ENCODE measurements at places on chromosomes 11 and 22.

GRCh38 chr11:134691985-134692384 lies 279.9 kb upstream of the B3GAT1 start:
- no peak for DNase-seq

DNA sequence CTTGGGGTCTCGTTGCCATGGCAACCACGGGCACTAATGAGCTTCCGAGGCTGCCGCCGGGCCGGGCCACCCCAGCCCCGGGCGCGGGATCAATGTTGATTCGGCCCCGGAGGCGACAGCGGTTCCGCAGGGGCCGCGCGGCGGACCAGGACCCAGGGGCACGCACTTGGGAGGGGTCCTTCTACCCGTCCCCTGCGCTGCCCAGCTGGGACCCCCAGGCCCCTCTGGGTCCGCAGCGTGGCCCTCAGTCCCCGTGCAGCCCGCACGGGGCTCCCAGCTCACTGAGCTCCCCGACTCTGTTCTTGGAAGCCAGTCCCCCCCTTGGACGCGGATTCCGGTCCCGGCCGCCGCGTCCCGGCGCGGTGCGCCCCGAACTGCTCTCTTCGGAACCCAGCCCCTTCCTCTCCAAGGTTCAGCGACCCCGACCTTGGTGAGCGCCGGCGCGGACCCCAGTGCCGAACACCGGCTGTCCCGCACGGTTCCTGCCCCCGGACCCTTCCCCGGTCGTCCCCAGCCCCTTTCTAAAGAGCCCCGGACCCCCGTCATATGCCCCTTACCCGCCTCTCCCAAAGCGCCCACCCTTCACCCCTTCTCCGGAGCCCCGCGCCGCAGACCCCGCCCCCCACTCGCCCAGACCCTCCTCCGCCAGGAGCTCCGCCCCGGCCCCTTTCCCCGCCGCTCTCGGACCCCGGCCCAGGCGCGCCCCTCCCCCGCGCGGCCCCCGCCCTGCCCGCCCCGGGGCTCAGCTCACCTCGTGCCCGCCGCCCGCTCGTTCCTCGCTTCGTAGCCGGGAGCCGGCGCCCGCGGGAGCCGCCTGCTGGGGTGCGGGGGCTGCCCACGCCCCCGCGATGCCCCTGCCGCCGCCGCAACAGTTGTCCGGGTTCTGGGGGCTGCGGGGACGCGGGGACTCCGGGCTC lies 18.3 kb upstream of the SHISAL1 start:
- no peak for DNase-seq

DNA sequence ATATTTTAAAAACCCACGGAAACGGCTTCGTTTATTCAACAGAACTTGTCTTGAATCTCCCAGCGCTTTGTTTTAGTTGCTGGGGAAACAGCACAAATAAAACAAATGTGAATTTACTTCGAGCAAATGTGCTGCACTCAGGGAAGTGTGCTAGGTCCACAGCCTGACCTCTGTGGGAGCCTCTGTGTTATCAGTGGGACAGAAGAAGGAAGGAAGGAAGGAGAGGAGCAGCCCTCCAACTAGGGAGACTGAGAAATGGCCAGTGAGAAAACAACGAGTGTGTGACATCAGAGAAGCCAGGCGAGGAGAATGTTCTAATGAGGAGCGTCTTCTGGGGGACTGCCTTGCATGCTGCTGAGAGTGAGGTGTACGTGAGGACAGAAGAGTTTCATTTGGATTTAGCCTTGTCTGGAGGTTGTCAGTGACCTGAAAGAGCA lies 42.7 kb downstream of the PPP6R3 start:
- DNase-seq = no peak

DNA sequence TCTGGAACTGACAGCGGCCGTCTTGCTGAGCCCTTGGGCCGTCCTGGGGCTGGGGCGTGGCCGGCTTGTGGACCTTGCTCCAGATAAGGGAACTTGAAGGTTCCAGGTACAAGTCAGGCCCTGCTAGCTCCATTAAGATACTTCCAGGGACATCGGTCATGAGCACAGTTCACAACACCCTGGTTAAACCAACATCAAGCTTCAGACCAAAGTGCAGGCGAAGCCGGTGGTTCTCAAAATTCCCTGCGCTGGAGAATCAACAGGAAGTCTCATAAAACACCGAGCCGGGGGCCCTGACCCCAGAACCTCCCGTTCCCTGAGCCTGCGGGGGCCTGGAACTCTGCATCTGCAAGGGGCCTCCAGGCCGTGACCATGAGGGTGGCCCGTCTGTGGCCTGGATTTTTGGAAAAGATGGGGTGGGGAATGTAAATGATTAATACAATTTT lies 1043.8 kb downstream of the BRD1 start:
- no peak for DNase-seq

DNA sequence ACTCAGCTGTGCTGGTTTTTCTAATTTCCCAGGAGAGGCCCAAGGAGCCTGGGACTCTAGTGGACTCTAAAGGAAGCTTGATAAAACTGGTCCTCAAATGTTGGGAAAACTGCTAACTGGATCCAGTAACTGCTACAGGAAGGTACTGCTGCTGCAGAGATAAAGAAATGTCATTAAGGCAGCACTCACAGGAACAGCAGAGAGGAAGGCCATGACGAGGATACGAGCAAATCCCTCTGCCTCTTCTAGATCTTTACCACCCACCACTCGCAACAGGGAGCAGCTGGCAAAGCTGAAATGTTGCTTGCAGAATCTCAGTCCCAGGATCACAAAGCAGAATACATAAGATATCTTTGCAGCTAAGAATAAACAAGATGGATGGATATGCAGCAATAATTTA lies 23.5 kb downstream of the TTC28 start:
- DNase-seq = no peak

DNA sequence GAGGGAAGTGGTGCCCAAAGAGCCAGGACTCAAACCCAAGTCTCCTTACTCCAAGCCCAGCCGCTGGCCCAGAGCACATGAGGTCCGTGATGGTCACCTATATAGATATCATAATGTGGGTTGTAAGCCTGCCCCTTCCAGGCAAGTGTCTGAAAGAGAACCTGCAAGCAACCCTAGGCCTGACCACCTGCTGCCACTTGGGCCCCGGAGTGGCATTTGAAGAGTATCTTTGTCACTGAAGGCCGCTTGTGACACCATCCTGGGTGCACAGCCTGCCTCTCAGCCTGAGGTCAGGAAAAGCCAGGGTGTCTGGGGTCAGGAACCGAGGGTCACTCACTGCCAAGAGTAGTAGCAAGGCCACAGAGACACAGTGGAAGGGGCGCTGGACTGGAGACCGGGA lies 32.4 kb downstream of the OTOG start:
- no peak for DNase-seq

- no peak for DNase-seq
These were observed 7.4 kb upstream of the RBMXL2 start for GRCh38 chr11:7081441-7081840.

DNA sequence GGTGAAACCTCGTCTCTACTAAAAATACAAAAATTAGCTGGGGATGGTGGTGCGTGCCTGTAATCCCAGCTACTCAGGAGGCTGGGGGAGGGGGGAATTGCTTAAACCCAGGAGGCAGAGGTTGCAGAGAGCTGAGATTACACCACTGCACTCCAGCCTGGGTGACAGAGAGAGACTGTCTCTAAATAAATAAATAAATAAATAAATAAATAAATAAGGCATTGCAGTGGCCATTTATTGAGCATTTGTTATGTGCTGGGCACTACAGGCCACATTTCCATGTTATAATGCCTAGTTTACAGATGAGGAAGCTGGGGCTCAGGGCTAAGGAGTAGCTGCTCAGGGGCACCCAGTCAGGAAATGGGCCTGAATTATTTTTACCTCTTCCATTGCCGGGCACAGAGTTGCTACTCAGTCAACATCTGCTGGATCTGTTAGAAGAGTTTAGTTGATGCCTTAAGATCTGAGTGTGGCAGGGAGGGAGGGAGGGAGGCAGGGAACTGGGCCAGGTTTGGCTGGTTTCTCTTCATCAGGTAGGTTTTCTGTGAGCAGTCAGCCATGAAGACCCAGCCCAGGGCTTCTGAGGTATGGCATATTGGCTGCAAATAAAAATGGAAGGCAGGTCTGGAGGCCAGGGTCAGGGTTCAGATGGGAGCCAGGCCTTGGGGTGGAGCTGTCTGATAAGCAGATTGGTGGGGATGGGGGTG lies 5.6 kb downstream of the PVALB start:
- DNase-seq = no peak

- no peak for DNase-seq
These were observed 13.5 kb upstream of the ANKK1 start for GRCh38 chr11:113373981-113374560.

- no peak for DNase-seq
These were observed 138.5 kb downstream of the SWAP70 start for GRCh38 chr11:9802291-9802861.

GRCh38 chr11:75429902-75430713 lies 2.9 kb downstream of the KLHL35 start:
- DNase-seq = peak; percentile 21

DNA sequence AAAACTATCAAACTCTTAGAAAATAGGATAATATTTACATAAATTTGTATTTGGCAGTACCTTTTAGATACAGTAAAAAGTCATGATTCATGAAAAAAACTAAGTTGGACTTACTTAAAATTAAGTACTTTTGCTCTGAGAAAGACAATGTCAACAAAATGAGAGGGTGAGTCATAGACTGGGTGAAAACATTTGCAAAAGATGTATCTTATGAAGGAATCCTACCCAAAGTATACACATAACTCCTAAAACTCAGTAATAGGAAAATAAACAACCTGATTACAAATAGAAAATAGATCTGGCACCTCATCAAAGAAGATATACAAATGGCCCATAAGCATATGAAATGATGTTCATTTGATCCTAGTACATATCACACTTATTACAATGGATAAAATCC lies 1154.6 kb downstream of the JRKL start:
- no peak for DNase-seq

DNA sequence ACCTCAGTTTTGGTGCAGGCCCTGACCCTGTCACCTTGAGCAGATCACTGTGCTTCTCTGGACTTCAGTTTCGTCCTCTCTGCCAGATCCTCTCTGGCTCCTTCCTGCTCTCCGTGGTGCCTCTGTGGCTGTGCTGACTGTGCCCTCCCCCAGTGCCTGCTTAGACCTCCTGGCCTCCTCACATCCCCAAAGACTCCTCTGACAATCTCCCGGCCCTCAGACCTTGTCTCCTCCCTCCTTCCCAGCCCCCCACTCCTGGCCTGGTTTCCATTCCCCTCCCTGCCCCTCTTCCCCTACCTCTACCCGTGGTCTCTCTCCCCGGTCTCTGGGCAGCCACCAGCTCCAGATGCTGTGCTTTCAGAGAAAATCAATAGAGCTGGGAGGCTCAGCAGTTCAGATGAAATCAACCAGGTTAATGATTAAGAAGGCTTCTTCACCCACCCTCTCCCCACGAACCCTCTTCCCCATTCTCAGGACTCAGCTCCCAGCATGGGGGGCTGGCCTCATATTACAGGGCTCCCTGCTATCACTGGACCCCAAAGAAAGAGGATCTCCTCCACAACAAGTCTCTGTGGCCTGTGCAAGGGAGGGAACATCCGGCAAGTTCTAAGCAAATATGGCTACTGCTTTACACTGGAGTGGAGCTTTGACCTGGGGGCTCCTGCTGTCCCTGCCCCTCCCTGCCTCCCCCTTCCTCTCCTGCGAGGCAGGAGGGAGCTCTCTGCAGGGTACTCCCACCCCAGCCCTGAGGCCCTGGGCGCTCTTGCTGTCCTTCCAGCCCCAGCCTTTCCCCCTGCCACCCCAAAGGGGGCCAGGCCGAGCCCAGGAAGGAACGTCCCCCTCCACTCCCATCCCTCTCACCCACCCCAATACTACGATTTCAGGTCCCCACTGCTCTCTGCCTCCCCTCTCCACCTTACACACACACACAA lies 8.5 kb downstream of the BACE1-AS start:
- no peak for DNase-seq

DNA sequence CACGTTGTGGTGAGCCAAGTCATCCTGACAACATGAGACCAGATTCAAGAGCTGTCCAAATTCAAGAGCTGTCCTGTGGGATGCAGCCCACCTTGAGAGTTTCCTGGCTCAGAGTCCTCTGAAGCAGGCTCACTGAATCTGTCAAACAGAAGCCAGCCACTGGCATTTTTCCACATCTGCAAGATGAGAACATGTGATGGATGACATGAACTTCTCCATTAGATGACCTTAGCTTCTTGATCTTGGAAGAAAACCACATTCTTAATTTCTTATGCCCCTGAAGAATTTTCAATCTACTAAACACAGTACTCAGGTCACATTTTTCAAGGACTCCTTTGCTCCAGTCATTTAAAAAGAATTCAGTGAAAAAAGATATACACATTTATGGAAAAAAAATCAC lies 291.0 kb downstream of the GUCY1A2 start:
- no peak for DNase-seq

GRCh38 chr22:48222742-48223487 lies 1460.5 kb downstream of the TBC1D22A start:
- DNase-seq = no peak

DNA sequence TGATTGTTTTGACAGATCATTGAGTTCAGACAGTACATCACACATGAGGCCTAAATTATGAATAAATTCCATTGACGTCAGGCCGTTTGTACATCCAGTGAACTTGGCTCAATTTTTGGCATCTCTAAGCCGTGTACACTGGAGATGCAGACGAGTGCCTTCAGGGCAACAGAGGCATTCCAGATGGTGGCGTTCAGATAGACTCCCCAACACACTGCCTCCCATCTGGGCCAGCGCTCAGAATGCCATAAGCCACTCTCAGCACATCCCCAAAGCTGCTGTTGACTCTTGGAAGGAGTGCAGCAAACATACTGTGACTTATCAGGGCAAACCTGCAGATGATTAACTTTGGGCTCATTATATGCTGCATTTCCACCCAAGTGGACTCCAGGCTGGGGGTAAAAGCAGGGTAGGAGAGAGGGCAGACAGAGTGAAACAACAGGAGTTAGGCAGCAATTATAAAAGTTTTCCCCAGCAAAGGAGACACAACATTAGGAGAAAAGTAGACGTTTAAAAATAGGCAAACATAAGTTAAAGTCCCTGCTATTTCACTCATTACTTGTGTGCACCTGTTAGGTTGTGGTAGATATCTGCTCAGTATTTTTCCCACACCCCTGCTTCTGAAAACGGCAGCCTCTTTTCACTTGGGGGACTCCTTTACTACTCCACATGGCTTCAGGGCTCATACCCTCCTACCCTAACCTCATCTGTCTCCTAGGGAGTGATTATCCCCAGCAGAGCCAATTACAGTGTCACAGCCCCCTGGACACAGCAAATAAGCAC lies 60.2 kb upstream of the PDE3B start:
- DNase-seq = no peak

All from stimulated activated CD8-positive, alpha-beta memory T cell treated with anti-CD3 and anti-CD28 coated beads, Interleukin-4, amount 100 ng/mL, for 1 hour (primary cell).